ENCODE measurements at places on chromosomes 13 and 19.

GRCh38 chr13:84961023-84961422, 838.2 kb downstream of the SLITRK6 start:
- no peak for DNase-seq

DNA sequence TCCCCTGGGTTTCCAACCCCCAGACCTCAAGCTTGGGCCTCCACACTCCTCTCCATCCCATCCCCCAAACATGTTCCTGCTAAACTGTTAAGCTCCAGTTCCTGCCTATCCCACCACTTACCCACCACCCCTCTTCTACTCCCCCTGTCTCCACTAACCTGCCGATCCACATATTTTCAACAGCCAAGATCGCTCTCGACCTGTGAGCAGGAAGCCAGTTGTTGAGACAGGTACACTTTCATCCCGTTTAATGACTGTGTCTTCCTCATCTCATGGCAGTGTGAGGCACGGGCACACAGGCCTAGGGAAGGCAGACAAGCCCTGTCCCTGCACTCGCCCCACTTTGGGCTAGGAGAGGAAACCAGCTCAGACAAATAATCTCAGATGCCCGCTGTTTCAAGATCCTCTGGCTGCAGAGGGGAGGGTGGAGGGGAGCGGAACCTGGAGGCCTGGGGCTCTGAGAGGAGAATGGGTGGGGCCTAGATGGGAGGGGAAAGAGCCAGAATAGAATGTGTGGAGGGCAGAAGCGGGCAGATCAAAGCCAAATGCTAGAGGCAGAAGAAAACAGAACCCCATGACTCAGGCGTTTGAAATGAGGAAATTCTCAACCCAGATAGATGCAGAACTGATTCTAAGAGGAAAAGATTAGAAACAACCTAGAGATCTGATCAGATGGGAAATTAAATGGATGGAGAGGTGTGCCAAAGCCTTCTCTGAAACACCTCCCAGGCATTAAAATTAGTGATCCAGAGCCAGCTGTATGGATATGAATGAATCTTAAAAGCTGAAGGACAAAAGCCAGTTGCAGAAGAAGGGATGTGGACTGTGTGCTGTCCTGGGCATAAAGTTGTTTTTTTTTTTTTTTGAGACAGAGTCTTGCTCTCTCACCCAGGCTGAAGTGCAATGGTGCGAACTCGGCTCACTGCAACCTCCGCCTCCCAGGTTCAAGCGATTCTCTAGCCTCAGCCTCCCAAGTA, 16.9 kb upstream of the CYP2S1 start:
- DNase-seq, result no peak

DNA sequence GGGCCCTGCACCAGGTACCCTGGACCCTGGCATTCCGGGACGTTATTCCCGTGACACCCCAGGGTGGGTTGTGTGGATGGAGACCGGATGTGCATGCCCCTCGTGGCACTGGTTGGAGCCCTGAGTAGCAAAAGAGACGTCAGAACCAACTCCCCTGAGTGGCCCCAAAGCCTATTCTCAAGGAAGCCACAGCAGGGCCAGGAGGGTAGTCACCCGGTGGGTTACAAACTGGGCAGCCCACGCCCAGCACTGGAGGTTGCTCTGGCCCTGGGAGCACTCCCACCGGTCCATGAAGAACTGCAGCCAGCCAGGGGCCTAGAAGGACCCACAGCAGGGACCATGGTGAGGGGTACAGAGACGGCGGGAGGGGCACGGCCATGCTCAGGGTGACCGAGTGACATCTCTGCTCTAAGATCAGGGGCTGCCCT, 7.5 kb downstream of the KLF16 start:
- DNase-seq, result no peak

GRCh38 chr19:40576151-40576584, 505 bp upstream of the SHKBP1 start:
- DNase-seq, result no peak

GRCh38 chr13:100334214-100334613, 245.3 kb downstream of the PCCA start:
- no peak for DNase-seq

GRCh38 chr13:22357132-22357531, 686.3 kb downstream of the FGF9 start:
- no peak for DNase-seq

- no peak for DNase-seq
Observed at GRCh38 chr13:72384879-72385278, 342.6 kb downstream of the MZT1 start.

DNA sequence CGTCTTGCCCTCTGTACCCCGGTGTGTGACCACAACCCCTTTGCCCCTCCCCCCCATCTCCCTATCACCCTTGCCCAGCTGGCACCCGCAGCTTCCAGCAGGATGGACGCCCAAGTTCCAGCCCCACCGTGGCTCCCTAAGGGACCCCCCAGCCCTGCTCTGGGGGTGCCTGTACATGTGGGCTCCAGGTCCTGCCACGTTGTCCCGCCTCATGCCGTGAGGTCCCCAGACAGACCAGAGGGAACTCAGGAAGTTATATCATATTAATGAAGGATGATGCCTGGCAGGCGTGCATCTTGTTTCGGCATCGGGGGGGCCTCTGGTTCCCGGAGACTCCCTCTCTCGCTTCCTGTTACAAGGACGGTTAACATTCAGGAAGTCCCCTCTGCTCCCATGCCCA, 1.6 kb upstream of the PTGIR start:
- no peak for DNase-seq

DNA sequence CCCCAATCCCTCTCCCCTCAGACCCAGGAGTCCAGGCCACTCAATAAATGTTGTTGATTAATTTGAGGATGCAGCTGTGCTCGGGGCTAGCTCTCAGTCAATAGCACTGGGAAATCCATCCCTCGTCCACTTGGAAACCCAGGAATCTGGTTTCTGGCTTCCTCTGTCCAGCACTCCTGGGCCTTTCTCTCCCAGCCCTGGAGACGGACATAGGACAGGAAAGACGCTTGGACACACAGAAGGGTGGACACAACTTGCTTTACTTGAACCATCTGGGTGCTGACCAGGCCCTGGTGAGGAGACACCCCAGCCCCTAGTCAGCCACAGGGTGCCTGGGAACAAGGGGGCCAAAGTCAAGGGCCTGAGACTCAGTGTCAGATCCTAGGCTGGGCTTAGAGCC, 891 bp upstream of the TNNI3 start:
- no peak for DNase-seq

DNA sequence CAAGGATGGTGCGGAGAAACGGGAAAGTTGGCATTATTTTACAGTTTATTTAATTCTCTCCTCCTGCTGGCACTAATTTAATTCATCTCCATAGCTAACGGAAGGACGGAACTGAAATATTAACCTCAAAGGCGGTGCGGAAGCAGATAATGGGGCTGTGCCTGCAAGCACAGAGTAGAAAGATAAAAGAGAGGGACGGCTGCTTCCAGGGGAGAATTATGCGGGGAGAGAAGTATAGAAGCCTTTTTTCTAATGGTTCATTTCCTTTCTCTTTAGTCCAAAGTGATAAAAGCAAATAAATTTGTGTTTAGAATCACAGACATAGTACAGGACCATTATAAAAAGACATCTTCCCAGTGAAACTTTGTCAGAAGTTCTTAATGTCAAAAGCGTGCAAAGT, 34.5 kb upstream of the UQCRFS1 start:
- no peak for DNase-seq

DNA sequence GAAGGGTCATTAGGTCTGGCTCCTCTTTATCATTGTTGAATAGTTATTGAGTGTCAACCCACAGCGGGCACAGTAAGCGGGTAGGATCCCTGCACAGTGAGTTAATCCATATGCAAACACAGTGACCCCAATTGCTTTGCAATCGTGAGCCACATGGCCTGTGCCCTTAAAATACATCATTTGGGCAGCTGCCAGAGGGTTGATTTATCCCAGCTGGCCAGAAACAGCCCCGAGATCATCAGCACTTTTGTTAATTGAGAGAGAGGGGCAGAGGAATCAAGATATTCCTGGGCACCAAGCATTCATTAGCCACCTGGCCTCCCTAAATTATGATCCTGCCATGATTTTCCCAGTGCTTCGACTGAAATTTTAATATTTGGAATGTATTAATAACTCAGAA, 9.8 kb upstream of the CNMD start:
- no peak for DNase-seq

DNA sequence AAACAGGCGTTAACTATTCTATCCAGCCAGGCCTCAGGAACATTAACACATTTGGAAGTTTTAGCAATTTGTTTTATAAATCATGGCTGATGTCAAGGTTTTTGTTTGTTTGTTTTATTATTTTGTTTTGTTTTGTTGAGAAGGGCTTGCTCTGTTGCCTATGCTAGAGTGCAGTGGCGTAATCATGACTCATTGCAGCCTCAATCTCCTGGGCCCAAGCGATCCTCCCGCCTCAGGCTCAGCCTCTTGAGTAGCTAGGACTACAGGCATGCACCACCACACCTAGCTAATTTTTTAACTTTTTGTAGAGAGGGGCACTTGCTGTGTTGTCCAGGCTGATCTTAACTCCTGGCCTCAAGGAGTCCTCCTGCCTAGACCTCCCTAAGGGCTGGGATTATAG, 28.3 kb downstream of the NUP58 start:
- DNase-seq, result no peak

GRCh38 chr19:16142032-16142580, 1.4 kb upstream of the HSH2D start:
- DNase-seq, result no peak

GRCh38 chr13:23749288-23749873, 139.8 kb downstream of the MIPEP start:
- DNase-seq, result no peak

GRCh38 chr13:27125357-27126282, 46.0 kb downstream of the USP12 start:
- DNase-seq, result no peak

DNA sequence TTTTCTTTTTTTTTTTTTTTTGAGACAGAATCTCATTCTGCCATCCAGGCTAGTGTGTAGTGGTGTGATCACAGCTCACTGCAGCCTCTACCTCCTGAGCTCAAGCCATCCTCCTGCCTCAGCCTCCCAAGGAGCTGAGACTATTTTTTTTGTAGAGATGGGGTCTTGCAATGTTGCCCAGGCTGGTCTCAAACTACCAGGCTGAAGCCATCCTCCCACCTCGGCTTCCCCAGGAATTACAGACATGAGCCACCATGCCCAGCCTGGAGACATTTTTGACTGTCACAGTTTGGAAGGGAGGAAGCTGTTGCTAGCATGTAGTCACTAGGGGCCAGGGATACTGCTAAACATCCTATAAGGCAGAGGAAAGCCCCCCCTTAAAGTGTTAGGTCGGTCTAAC, 23.9 kb downstream of the ZIC5 start:
- DNase-seq, result no peak

- DNase-seq, result no peak
Observed at GRCh38 chr13:41645331-41645730, 188.0 kb downstream of the RGCC start.

DNA sequence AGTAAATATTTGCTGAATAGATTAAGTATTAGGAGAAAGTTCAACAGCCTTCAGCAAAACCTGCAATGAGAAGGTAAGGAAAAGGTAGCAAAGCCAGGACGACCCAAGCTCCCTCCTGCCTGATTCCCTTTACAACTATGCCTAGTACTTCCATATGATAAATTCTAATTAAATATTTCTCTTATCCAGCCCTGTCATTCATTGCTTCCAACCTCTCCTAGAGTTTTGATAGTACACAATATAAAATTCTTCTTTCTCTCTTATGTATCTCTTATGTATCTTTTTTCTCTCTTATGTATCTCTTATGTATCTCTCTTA, 187.2 kb downstream of the DCT start:
- no peak for DNase-seq

DNA sequence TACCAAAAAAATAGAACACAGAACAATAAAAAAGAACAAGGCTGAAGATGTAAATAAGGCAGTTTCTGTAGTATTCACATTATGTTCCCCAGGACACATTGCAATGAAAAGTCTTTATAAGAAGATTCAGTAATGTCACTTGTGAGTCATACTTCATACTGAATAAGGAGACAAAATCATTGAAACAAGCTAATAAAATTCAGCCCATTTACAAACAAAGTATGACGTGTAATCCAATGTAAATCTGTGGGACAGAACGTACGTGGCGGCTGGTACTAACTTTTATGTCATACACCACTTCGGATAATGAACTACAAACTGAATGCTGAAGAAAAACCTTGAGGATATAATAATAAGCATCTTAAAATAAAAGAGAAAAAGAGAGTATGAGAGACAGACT, 512.8 kb upstream of the MIR17HG start:
- no peak for DNase-seq

GRCh38 chr13:23680845-23681669, 110.8 kb downstream of the TNFRSF19 start:
- DNase-seq, result no peak

GRCh38 chr19:54148158-54148557, 10.6 kb downstream of the CNOT3 start:
- DNase-seq, result no peak

GRCh38 chr13:111474136-111475002, 153.9 kb downstream of the TEX29 start:
- no peak for DNase-seq
